Stimulated activated CD4-positive, alpha-beta T cell treated with anti-CD3 and anti-CD28 coated beads, TNF-alpha, amount 100 ng/mL, for 4 hours (primary cell): ENCODE measurements at places on chromosomes 6 and 20.

DNA sequence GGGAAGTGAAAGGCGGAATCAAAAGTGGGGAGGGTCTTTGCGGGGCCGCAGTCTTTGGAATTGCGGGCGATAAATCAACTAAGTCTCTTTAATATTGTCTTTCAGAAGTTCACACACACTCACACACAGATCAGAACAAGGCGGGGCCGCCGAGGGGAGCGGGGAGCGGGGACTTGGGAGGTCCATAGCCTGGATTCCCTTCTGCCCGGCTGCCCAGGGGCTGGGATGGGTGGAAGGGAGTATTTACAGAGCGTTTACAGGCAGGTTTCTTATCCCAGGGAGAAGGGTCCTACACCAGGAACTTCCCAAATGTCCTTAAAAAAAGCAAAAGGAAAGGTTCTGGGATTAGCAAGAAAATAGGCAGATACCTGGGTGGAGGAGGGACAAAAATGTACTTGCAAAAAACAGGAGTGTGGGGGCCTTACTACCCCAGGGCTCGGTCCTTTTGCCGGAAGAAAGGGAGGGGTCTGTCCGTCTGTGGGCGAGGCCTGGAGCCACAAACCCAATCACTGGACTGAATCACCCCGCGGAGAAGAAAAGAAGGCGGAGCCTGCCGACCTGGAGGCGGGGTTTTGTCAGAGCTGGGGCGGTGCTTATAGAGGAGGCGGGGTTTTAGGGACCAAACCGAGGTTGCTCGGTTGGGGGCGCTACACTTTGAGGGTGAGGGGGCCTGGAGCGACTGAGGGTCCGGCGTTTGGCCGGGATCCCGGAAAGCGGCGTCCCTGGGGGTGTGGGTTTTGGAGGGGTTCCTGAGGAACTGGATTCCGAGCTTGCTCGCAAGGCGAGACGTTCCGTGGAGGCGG is 3.2 kb downstream of the PRRT1 start:
- DNase-seq, result peak; percentile 60

DNA sequence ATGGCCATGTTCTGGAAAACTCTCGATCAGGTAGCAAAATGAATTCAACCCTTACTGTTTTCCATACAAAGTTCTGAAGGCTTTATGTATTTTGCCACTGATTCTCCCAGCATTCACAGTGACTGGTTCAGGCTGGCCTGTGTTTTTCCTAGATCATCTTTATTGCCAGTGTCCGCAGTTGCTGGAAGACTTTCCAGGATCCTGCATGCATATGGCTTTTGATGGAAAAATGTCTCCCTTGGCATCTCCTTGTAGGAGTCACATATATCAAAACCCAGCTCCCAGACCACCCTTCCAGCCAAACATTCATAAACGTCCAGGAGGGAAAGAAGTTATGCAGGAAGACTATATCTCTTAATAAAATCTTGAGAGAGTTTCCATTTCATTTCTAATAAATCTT is 588.8 kb downstream of the MAFB start:
- DNase-seq, result no peak

DNA sequence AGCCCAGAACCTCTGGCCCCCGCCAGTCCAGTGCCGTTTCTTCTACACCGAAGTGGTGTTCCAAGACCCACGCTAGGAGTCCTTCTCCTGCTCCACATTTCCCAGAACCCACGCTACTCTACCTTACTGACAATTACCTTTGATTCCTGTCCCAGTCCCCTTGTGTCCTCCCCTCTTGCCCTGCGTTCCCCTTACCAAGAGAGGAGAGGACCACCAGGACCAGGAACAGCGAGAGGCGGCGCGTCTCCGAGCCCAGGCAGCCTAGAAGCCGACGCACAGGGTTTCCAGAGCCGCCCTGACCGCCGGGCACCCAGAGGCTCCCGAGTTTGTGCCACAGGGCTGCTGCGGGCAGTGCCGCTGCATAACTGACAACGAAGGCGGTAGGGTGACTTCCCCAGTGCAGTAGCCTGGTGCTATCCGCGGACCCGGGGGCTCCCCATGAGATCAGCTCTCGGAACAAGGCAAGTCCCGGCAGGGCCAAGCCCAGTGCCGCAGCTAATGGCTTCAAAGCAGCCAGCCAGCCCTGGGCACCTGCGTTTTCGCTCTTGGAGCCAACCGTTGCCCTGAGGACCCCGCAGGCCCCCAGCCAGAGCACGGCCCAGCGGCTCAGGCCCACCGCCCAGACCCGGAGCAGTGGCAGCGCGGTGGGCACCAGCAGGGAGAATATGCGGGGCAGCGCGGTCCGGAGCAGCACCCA is 512 bp downstream of the TAP1 start:
- DNase-seq, result no peak

DNA sequence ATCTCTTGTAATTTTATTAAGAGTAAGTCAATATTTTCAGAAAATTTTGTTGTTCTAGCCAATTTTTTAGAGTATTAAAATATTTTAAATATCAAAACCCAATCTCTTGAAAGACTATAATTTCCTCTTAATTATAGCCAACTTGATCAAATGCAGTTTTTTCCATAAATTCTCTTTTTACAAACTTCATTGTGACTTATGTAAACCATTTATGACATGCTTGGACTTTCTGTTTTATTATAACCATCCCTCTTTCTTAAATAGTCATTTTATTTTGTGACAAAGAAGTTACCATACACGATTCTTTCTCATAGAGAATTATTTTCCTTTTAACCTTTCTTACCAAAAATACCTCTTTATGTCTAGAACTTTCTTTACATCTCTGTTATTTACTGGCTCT is 1075.5 kb downstream of the KHDRBS2 start:
- DNase-seq, result no peak

- no peak for DNase-seq
Observed at GRCh38 chr20:37526238-37526838, 1.3 kb downstream of the BLCAP start.

GRCh38 chr6:29958921-29959320 is 16.6 kb downstream of the HLA-A start:
- DNase-seq, result no peak

GRCh38 chr6:64930681-64931080 is 776.3 kb downstream of the EYS start:
- no peak for DNase-seq
